ENCODE measurements at places on chromosomes 12 and 14. TPM values are rescaled to one million over a fixed set of nuclear protein-coding genes. Genes with fewer than 3 reads are reported as not detected.

EMP1 gene
- polyA plus RNA-seq = 45.2 TPM

GYS2 gene
- 0.03 TPM for polyA plus RNA-seq

CEBPE gene
- polyA plus RNA-seq = 0.07 TPM

PTPRB gene
- 7.2 TPM for polyA plus RNA-seq

NPFF gene
- polyA plus RNA-seq = not detected

KCNH5 gene
- polyA plus RNA-seq = 0.40 TPM

ACOT2 gene
- polyA plus RNA-seq = 37.2 TPM

MGST1 gene
- polyA plus RNA-seq = 118 TPM

DAO gene
- not detected for polyA plus RNA-seq

GALNT16 gene
- polyA plus RNA-seq = 20.4 TPM

C12orf60 gene
- polyA plus RNA-seq = 1.8 TPM

BMP4 gene
- 40.0 TPM for polyA plus RNA-seq

RPGRIP1 gene
- 0.49 TPM for polyA plus RNA-seq

TCL1B gene
- polyA plus RNA-seq = 0.03 TPM

SLC7A8 gene
- 94.4 TPM for polyA plus RNA-seq

TMEM263 gene
- 44.4 TPM for polyA plus RNA-seq

RFLNA gene
- 64.3 TPM for polyA plus RNA-seq

CPNE6 gene
- 0.31 TPM for polyA plus RNA-seq

EGLN3 gene
- polyA plus RNA-seq = 51.9 TPM

TEX22 gene
- polyA plus RNA-seq = 0.82 TPM

SPIC gene
- polyA plus RNA-seq = 0.13 TPM

COX8C gene
- 0.27 TPM for polyA plus RNA-seq

LRCOL1 gene
- 0.40 TPM for polyA plus RNA-seq

SLC35F4 gene
- polyA plus RNA-seq = 0.09 TPM

INHBC gene
- polyA plus RNA-seq = 0.40 TPM

NOVA1 gene
- polyA plus RNA-seq = 11.6 TPM

SLCO1A2 gene
- polyA plus RNA-seq = 0.06 TPM

KLRK1 gene
- polyA plus RNA-seq = 4.2 TPM

NELL2 gene
- polyA plus RNA-seq = 99.9 TPM

RIPK3 gene
- 14.8 TPM for polyA plus RNA-seq

CMA1 gene
- polyA plus RNA-seq = not detected

STAB2 gene
- 6.6 TPM for polyA plus RNA-seq

KRT85 gene
- 0.03 TPM for polyA plus RNA-seq

NKX2-1 gene
- not detected for polyA plus RNA-seq

HCAR3 gene
- 0.82 TPM for polyA plus RNA-seq

NXPH4 gene
- polyA plus RNA-seq = 0.91 TPM

MDP1 gene
- polyA plus RNA-seq = 21.8 TPM

PTPN21 gene
- polyA plus RNA-seq = 11.9 TPM

MMP17 gene
- 8.3 TPM for polyA plus RNA-seq

JPH4 gene
- polyA plus RNA-seq = 6.6 TPM

B4GALNT1 gene
- 2.4 TPM for polyA plus RNA-seq
